ENCODE measurements at places on chromosomes 1 and 21.

DNA sequence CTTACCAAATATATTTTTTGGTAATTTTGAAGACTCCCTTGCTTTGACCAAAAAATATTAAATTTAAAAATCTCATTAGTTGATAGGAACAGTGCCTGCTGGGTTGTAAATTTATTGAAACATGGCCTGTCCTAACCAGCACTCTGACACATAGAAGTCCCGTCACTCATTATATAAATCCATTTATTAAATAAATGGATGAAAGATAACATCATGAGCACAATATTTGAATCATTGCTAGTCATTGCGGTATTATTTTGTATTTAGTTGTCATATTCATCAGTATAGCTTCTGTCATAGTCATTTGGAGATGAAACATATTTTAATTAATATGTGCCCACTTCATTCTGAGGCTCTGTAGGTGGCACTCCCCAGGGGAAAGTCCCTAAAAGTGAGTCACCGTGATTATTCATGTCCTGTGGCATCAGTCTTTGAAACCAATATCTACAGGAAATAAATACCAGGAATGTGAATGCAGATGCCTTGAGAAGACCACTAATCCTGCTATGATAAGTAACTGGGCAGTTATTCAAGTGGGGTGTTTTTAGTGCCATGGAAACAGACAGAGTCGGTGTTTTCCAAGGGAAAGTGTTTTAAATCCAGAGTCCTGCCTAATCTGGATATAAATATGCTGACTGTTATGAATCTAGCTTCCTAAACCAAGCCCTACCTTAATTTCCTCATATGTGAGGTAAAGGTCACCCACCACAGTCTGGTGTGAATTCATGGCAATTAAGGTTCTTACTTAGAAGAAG is 302.0 kb downstream of the DUSP10 start:
- no peak for DNase-seq
- H3K27me3 ChIP-seq: peaks cover 6% of the 10 kb centered on the region
- no peak overlapping the region for H3K4me3 ChIP-seq

- H3K36me3 ChIP-seq: no peaks in the 10 kb centered on the region
- peaks cover 22% of the 10 kb centered on the region for H3K4me1 ChIP-seq
- no peaks in the 10 kb centered on the region for H3K27me3 ChIP-seq
- DNase-seq: no peak
Measured at GRCh38 chr1:188166654-188167053, 1337.9 kb downstream of the PLA2G4A start.

DNA sequence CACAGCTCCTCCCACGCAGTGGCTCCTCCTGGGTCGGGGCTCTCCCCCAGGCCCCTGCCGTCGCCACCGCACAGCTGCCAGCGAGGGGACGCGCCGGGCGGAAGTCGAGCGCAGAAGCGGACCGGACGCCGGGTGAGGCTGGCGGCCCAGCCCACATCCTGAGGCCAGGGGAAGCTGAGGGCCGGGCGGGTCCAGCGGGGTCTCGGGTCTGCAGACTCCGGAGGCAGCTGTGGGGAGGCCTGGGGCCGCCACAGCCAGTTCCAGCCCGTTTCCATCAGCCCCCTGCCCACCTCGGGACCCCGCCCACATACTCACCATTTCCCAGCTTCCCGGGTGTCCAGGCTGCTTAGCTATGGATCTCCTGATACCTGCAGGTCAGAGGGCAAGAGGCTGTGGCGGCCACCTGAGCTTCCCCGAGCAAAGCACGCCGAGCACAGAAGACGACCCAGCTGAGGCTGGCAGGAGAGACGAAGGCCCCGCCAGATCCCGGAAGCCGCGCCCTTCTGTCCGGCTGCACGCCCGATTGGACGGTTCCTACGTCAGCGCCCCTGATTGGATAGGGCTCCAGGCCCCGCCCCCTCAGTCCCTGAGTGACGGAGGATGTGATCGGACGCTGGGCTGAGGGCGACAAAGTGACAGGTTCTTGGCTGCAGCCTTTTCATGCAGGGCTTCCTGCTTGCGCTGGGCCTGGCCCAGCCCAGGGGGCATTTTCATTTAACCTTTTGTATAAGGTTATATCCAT is 38.7 kb upstream of the ZNF124 start:
- DNase-seq: peak; percentile 99
- H3K27me3 ChIP-seq: no peaks in the 10 kb centered on the region
- H3K4me3 ChIP-seq: peak overlapping the region; percentile 94
- H3K4me1 ChIP-seq: peaks cover 19% of the 10 kb centered on the region
- peaks cover 35% of the 10 kb centered on the region for H3K36me3 ChIP-seq

DNA sequence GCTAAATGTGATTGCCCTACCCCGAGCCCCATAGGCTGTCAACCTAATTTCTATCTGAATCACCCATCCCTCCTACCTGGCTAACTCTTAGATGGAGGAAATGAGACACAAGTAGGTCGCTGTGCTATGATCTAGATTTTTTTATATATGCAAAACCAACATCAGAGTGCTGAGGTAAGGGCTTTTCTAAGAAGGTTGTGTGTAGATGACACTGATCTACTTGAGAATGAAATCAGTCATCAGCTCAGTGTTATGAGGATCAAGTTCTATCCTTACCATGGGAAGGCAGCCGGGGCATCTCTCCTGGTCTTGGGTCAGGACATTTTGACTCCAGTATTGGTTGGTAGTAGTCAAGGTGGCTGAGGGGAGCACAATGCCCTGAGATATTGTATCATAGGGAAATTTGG is 23.6 kb downstream of the SLAMF1 start:
- H3K4me1 ChIP-seq: no peaks in the 10 kb centered on the region
- no peaks in the 10 kb centered on the region for H3K36me3 ChIP-seq
- DNase-seq: no peak
- no peak overlapping the region for H3K4me3 ChIP-seq

GRCh38 chr1:2269922-2270259 is 41.8 kb downstream of the SKI start:
- no peak for DNase-seq
- peaks cover 7% of the 10 kb centered on the region for H3K36me3 ChIP-seq
- peak overlapping the region; percentile 47 for H3K4me3 ChIP-seq

DNA sequence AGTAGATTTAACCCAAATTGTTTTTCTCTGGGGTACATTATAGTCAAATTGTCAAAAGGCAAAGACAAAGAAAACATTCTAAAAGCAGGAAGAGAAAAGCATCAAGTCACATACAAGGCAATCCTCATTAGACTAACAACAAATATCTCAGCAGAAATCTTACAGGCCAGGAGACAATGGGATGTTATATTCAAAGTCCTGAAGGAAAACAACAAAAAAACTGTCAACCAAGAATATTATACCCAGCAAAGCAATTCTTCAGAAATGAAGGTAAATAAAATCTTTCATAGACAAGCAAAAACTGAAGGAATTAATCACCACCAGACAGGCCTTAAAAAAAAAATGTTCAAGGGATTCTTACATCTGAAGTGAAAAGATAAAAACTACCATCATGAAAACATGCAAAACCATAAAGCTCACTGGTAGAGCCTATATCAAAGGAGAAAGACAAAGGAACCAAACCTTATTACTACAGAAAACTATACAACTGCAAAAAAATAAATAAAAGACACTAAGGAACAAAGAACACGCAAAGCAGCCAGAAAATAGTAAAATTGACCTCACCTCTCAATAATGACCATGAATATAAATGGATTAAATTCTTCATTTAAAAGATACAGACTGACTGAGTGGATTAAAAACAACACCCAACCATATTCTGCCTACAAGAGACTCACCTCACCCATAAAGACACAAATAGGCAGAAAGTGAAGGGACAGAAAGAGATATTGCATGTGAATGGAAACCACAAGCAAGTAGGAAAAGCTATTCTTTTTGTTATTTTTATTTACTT is 113.8 kb upstream of the ZC3H11B start:
- DNase-seq: no peak
- no peak overlapping the region for H3K27ac ChIP-seq
- H3K4me3 ChIP-seq: no peak overlapping the region
- H3K36me3 ChIP-seq: peaks cover 33% of the 10 kb centered on the region

DNA sequence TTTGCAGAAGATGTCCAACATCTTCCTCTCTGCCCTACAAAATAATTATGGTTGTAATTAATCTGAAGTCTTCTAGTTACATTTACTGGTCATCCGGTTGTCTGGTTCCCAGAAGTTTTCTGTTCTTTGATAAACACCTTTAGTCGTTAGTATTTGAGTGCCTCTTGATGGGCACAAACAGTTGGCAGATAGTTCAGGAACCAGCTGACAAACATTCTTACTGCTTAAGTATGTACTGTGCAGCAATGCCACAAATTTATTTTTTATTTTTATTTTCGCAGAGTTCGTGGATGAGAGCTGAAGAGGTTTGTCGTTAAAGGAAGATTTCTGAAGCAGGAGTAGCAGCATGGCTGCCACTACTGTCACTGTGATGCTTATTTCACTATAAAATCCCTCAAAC is 84.7 kb downstream of the RABGAP1L start:
- no peaks in the 10 kb centered on the region for H3K27me3 ChIP-seq
- H3K36me3 ChIP-seq: peaks cover 29% of the 10 kb centered on the region
- H3K27ac ChIP-seq: no peak overlapping the region
- no peak for DNase-seq
- peaks cover 5% of the 10 kb centered on the region for H3K4me1 ChIP-seq

DNA sequence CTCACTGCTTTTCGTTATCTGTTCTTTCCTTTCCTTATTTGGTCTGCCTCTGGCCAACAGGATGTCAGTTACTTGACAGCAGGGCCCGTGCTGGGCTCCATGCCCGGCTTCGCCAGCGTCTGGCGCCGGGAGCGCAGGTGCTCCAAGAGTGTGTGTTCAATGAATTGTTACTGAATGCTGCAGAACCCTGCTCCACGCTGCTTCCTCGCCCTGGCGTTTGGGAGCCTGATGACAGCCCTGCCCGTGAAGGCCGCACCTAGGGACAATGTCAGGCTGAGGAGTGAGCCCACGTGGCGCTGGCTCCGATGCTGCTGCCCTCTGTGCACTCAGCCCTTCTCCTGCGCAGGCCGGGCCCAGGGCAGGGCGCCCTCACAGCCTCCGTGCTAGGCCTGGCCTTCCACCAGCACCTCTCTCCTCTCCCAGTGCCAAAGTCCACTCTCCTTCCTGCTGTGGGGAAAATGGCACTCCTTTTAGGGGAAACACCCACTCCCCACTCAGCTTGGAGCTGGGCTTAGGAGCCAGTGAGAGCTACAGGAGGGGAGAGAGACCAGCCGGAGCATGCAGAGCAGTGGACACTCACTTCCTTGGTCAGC is 51.4 kb downstream of the ACBD3 start:
- no peaks in the 10 kb centered on the region for H3K36me3 ChIP-seq
- DNase-seq: no peak
- peaks cover 36% of the 10 kb centered on the region for H3K4me1 ChIP-seq
- no peak overlapping the region for H3K4me3 ChIP-seq
- peaks cover 17% of the 10 kb centered on the region for H3K27me3 ChIP-seq

DNA sequence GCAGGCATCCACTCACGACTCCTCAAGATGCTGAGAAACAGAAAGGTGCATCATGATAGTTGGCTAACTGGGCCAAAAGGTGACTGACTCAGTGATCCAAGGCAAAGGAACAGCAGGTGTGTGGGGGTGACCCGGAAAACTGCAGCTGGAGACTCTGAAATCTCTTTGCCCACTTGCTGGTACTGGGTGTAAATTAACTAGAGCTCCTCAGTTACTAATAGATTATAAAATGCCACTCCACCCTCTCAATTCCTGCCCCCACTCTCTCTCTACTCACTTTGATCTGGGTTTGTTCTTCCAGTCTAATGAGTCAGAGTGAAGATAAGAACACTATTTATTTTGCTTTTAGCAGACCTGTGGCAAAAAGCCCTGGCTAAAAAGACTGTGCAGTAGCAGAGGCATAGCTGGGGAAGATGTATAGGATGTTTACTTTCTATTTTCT is 7.2 kb upstream of the PIGC start:
- H3K36me3 ChIP-seq: no peaks in the 10 kb centered on the region
- H3K27me3 ChIP-seq: peaks cover 4% of the 10 kb centered on the region

GRCh38 chr1:204791453-204792353 is 79.0 kb upstream of the NFASC start:
- peak; percentile 84 for DNase-seq
- H3K4me1 ChIP-seq: peaks cover 12% of the 10 kb centered on the region
- H3K27ac ChIP-seq: no peak overlapping the region

DNA sequence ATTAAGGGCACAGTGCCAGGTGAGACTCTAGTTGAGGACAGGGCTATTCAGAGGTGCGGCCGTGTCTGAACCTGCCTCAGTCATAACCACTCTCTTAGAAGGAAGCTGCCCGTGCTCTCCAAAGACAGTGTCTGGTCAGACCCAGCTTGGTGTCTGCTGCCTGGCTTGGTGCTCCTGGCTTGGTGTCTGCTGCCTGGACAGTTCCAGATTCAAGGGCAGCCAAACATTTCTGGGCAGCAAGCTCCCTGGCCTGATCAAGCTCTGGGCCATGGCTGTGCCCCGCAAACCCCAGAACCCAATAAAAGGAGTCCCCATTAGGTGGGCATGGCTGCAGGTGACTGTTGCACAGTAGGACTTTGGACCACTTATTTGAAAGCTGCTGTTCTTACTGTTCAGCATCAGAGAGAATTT is 27.7 kb downstream of the NEK2 start:
- H3K4me3 ChIP-seq: no peak overlapping the region
- DNase-seq: no peak
- H3K36me3 ChIP-seq: no peaks in the 10 kb centered on the region

DNA sequence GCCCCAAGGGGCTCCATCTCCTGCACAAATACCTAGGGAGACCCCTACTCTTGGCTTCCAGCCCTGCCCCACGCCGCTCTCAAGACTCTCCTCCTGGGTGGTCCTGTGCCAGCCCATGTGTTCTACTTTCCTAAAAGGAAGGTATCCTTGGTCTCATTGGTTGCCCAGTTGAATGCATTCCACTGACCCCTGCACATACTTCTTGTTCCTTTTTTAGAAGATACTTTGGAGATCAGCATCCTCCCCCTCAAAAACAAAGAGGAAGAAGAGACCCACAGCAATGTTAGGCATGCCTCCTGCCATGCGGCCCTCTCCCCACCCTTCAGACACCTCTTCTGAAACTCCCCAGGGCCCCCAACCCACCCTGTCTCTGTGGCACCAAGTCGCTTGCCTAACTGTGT is 4.1 kb downstream of the SLAMF9 start:
- no peak overlapping the region for H3K4me3 ChIP-seq
- H3K27ac ChIP-seq: no peak overlapping the region
- peaks cover 29% of the 10 kb centered on the region for H3K27me3 ChIP-seq
- DNase-seq: no peak
- H3K36me3 ChIP-seq: no peaks in the 10 kb centered on the region

DNA sequence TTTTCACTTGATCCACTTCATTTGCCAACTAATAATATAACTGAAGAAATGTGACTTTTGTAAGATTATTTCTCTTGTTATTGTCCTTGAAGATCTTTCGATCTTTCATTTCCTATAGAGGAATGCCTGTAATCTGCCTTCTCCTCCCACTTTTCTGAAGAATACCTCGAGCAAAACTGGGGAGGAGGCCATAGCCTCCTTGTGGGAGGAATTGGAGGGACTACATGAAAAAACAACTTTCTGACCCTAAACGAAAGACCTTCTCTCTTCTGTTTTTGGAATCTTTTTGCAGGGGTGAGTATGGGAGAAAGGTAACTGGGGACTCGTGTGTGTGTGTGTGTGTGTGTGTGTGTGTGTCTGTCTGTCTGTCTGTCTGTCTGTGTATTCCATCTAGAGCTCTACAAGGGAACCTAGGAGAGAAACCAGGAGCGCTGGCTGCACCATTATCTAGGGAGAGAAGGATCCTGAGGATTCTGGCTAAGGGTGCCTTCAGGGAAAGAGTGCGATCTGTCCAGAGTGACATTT is 32.4 kb upstream of the MAB21L3 start:
- H3K4me1 ChIP-seq: no peaks in the 10 kb centered on the region
- no peak for DNase-seq
- no peaks in the 10 kb centered on the region for H3K27me3 ChIP-seq
- H3K4me3 ChIP-seq: no peak overlapping the region

GRCh38 chr1:31344503-31344902 is 28.4 kb downstream of the FABP3 start:
- no peak overlapping the region for H3K27ac ChIP-seq
- H3K4me1 ChIP-seq: peaks cover 14% of the 10 kb centered on the region
- DNase-seq: no peak
- H3K27me3 ChIP-seq: no peaks in the 10 kb centered on the region

All from nephron progenitor cell (in vitro differentiated cells).